ENCODE measurements at places on chromosomes 7 and 10.

- no peak for DNase-seq
These were observed 18.9 kb upstream of the ACTA2 start for GRCh38 chr10:88971221-88972061.

GRCh38 chr10:88931548-88931947, 21.0 kb downstream of the ACTA2 start:
- DNase-seq, result no peak

GRCh38 chr7:6023974-6024435, 7.2 kb upstream of the ANKRD61 start:
- DNase-seq, result no peak

- DNase-seq, result no peak
These were observed 148.8 kb upstream of the ZMIZ1 start for GRCh38 chr10:78920011-78920410.

DNA sequence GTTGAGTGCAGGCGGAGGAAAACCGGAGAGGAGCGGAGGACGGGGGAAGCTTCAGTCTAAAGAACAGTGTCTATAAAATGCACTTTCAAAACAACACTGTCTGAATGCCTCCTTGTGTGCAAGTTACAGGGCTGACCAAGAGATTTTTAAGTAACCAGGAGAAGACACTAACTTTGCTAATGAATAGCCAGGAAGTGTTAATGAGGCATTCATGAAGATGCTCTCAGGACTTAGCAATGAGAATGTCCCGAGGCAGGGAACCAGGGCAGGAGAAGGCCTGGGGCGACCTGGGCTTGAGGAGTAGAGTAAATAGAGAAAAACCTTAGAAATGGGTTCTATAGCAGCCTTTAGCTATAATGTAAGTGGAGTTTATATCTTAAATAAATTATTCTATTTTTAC, 312.1 kb downstream of the SKIDA1 start:
- no peak for DNase-seq

Data from CD8-positive, alpha-beta memory T cell (primary cell).